ENCODE measurements at places on chromosomes 4 and X. TPM values are rescaled to one million over a fixed set of nuclear protein-coding genes. Genes with fewer than 3 reads are reported as not detected.

Gene CLDN34
- total RNA-seq: not detected

Gene NSUN7
- total RNA-seq: 1.7 TPM

- no peak for DNase-seq
These were observed 12.8 kb downstream of the FRYL start for GRCh38 chr4:48767055-48767929.

Gene PPEF1
- not detected for total RNA-seq

Gene FRMD7
- not detected for total RNA-seq

DNA sequence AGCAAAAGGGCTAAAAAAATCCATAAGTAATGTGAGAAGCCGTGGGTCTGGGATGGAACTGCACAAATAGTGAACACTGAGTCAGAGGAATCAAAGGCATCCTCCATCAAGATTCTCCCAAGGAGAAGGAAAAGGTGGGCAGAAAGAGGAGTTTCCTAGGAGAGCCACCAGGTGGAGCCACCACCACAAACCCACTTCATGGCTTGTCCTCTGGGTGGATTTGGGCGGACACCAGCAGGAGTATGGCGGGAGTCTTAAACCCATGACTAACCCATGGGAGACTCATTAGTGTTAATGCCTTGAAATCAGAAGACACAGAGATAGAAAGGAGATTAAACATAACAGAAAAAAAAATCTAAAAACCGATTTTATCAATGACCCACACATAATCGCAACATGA lies 147.7 kb downstream of the SH3KBP1 start:
- peak; percentile 19 for DNase-seq

Gene OPN1LW
- not detected for total RNA-seq

GRCh38 chrX:71565474-71566041 lies 12.7 kb upstream of the GCNA start:
- no peak for DNase-seq

Gene TASL
- total RNA-seq: 0.34 TPM

GRCh38 chrX:38816155-38816554 lies 14.9 kb downstream of the MID1IP1 start:
- no peak for DNase-seq

Gene SSX7
- total RNA-seq: not detected
